Endothelial cell (in vitro differentiated cells): ENCODE measurements at places on chromosomes 12 and 14. TPM values are rescaled to one million over a fixed set of nuclear protein-coding genes. Genes with fewer than 3 reads are reported as not detected.

- peaks cover 1% of the 10 kb centered on the region for H3K27me3 ChIP-seq
- no peaks in the 10 kb centered on the region for H3K36me3 ChIP-seq
- no peak overlapping the region for H3K4me3 ChIP-seq
- H3K27ac ChIP-seq = no peak overlapping the region
- no peak for DNase-seq
- no peaks in the 10 kb centered on the region for H3K4me1 ChIP-seq
Measured at GRCh38 chr12:109613649-109614455, 40.3 kb downstream of the MVK start.

GRCh38 chr12:462936-463705 is 3.4 kb downstream of the B4GALNT3 start:
- peaks cover 8% of the 10 kb centered on the region for H3K4me1 ChIP-seq
- H3K27me3 ChIP-seq = peaks cover 28% of the 10 kb centered on the region
- no peak for DNase-seq
- H3K36me3 ChIP-seq = peaks cover 7% of the 10 kb centered on the region
- H3K4me3 ChIP-seq = no peak overlapping the region

DNA sequence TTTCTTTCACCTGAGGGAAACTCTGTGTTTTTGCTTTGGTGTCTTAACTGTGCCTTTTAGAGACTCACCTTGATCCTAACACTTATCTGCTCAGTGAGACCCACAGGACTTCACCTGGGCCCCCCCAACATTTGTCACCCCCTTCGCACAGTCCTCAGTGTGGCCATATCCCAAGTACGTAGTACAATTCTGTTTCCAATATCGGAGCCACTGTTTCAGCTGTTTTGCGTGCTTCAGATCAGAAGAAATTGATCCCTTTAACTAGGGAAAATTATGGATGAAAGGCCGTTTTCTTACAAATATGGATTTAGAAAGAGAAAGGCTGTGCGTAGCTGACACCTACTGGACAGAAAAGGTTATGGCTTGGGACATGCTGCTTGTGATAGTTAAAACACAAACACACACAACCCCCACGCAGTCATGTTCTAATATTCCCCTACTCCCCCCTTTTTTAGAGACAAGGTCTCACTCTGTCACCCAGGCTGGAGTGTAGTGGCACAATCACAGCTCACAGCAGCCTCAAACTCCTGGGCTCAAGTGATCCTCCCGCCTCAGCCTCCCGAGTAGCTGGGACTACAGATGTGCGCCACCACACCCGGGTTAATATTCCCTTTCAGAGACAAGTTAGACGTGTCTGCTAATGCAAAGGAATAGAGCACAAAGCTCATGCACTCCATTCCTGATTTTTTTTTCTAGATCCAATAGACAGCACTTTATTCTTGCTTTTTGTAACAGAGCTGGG is 3.6 kb upstream of the SLC7A8 start:
- H3K36me3 ChIP-seq = no peaks in the 10 kb centered on the region
- peak; percentile 31 for DNase-seq
- no peaks in the 10 kb centered on the region for H3K27me3 ChIP-seq
- H3K4me3 ChIP-seq = no peak overlapping the region

GRCh38 chr14:34024768-34025144 is 73.9 kb upstream of the EGLN3 start:
- H3K4me3 ChIP-seq = no peak overlapping the region
- H3K27ac ChIP-seq = no peak overlapping the region
- no peaks in the 10 kb centered on the region for H3K27me3 ChIP-seq
- no peaks in the 10 kb centered on the region for H3K36me3 ChIP-seq

DNA sequence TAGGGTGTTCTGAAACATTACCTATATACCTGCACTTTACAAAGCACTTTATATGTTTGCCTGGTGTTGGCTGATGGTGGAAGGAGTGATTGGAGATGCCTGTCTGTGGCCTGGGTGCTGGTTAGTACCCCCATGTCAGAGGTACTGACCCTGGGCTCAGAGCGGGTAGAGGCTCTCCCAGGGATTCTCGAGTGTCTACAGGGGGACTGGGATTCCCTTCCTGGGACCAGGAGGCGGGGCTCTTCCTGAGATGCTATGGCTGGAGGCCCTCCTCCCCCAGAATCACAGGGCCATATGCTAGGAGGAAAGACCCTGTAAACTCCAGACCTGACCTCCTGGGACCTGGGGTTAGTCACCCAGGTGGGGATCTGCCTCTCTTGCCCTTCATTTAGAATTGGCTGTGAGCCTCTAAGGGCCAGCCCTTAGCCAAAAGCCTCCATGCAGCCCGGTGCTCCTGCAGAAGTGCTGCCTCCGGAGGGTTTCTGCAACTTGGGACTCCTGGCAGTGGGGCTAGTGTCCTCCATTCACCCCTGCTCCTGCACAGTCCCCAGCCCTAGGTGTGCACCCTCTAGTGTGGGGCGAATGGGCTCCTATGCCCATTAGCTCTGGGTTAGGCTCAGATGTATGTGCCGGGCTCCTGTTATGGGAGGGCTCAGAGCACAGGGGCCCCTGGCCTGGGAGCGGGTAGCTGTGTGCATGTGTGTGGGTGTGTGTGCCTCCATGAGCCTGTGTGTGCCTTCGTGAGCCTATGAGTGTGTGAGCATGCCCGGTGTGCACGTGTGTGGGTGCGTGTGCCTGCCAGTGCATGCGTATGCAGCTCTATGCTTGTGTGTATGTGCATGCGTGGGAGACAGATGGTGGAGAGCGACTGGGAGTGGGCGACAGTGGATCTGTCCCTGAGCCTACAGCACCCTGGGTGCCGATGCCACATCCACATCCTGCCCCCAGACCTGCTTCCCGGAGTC is 36.6 kb downstream of the RTL1 start:
- peaks cover 6% of the 10 kb centered on the region for H3K27me3 ChIP-seq
- no peak for DNase-seq
- H3K4me3 ChIP-seq = no peak overlapping the region
- peaks cover 4% of the 10 kb centered on the region for H3K36me3 ChIP-seq
- no peak overlapping the region for H3K27ac ChIP-seq

GRCh38 chr14:49972823-49973222 is 79.9 kb downstream of the ARF6 start:
- H3K4me3 ChIP-seq = no peak overlapping the region
- no peaks in the 10 kb centered on the region for H3K36me3 ChIP-seq

GRCh38 chr14:79318371-79318770 is 892.9 kb downstream of the DIO2 start:
- H3K27ac ChIP-seq = no peak overlapping the region
- H3K36me3 ChIP-seq = no peaks in the 10 kb centered on the region
- peaks cover 1% of the 10 kb centered on the region for H3K27me3 ChIP-seq

DNA sequence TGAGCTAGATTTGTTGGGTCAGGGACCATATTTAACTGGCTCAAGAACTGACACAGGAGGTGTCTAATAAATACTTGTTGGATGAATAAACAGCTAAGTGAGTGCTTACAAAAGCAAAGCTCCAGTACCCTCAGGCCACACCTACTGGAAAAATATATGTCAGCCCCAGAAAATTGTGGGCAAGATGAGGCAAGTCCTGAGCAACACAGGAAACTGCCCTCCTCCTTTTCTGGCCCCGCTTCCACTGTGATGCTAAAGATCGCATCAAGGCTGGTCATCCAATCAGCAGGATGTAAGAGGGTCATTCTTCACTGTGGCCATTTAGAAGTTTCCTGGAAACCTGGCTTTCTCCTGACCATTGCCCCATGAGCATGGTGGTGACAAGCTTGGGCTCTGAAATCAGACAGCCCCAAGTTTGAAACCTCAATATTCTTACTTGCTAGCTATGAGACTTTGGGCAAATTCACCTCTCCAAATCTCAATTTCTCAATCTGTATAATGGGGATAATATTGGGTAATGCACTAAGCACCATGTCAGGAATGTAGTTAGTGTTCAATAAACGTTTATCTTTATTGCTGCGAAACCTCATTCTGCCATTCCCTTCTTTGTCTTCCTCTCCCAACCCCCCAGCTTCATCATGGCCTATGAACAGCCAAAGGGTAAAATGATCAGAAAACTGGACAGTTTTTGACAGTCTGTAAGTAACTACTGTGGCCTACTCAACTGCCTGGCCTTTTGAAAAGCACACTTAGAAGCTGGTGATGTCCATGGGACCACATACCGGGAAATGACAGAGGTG is 139.3 kb upstream of the PZP start:
- H3K36me3 ChIP-seq = peaks cover 8% of the 10 kb centered on the region
- DNase-seq = no peak
- no peak overlapping the region for H3K4me3 ChIP-seq
- H3K4me1 ChIP-seq = no peaks in the 10 kb centered on the region
- H3K27ac ChIP-seq = no peak overlapping the region
- H3K27me3 ChIP-seq = no peaks in the 10 kb centered on the region

DNA sequence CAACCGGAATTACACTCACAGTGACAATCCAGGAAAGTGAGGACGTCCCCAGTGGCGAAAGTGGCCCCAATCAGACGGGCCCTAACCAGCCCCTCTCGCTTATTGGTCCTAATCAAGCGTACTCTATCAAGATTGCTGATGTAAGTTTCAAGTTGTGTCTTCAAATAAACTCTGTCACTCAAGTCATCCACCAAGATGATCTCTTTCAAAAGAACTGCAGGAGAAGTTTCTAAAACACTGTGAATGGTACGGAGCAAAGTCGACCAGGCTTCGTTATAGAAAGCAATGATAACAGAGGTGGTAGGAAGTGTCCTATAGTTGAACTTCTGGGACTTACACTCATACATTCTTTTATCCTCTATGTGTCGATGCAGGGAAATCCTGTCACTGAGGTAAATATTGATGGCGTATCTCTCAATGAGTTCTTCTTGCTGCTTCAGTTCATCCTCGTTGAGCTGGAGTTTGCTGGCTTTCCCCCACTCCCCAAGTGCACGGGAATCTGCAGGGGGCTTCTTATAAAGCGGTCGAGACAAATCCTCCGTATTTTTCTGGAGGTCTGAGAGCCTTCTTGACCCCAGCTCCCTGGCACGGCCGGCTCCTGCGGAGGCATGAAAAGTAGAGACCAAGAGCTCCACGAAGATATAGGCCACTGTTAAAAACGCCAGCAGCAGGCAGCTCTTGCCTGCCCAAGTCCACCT is 604 bp downstream of the GALNT4 start:
- DNase-seq = no peak
- peaks cover 32% of the 10 kb centered on the region for H3K4me1 ChIP-seq
- peaks cover 9% of the 10 kb centered on the region for H3K27me3 ChIP-seq
- peak overlapping the region; percentile 96 for H3K4me3 ChIP-seq
- H3K27ac ChIP-seq = peak overlapping the region; percentile 48

DNA sequence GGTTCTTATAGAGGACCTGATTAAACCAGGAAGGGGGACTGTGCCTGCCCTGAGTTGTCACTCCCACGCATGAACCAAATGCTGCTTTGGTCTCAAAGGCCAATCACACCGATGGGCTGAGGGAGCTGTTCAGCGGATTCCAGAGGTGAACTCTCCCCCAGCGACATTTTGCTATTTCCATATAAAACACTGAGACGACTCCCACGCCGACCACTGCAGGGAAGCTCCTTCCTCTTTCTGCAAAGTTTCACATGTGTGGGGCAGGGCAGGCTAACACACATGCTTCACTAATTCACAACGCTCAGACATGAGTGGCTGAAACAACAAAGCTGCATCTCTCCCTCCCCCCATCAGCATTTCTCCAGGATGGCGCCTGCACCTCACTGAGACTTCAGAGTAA is 37.8 kb upstream of the TMEM132D start:
- no peaks in the 10 kb centered on the region for H3K4me1 ChIP-seq
- H3K4me3 ChIP-seq = no peak overlapping the region
- peaks cover 2% of the 10 kb centered on the region for H3K27me3 ChIP-seq
- DNase-seq = no peak

GRCh38 chr12:9698681-9699080 is 29.2 kb downstream of the CLEC2D start:
- H3K4me1 ChIP-seq = peaks cover 39% of the 10 kb centered on the region
- peaks cover 43% of the 10 kb centered on the region for H3K36me3 ChIP-seq
- peak overlapping the region; percentile 50 for H3K27ac ChIP-seq
- no peak overlapping the region for H3K4me3 ChIP-seq
- DNase-seq = no peak
- peaks cover 7% of the 10 kb centered on the region for H3K27me3 ChIP-seq

DNA sequence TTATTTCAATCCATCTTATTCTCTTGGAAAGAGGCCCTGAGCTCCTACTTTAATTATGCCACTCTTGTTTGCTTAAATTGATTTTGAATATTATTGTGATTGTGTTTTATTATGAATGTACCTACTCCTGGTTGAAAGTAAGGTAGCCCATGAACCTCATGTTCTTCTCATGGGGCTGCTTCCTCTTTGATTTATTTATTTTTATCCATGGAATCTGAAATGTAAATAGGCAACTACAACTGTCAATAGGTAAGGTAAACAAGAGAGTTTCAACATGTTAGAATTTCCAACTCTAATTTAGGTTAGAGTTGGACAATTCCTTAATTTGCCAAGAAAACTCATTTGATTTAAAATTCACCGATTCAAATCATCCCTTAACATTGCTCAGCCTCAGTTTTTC is 16.2 kb downstream of the TPH2 start:
- no peak for DNase-seq
- H3K36me3 ChIP-seq = no peaks in the 10 kb centered on the region
- peaks cover 51% of the 10 kb centered on the region for H3K4me1 ChIP-seq
- H3K27ac ChIP-seq = peak overlapping the region; percentile 94
- H3K27me3 ChIP-seq = no peaks in the 10 kb centered on the region

- no peak overlapping the region for H3K4me3 ChIP-seq
- no peaks in the 10 kb centered on the region for H3K36me3 ChIP-seq
- no peak overlapping the region for H3K27ac ChIP-seq
- no peaks in the 10 kb centered on the region for H3K4me1 ChIP-seq
- no peak for DNase-seq
Measured at GRCh38 chr12:18595412-18595811, 142.4 kb downstream of the PLCZ1 start.

DNA sequence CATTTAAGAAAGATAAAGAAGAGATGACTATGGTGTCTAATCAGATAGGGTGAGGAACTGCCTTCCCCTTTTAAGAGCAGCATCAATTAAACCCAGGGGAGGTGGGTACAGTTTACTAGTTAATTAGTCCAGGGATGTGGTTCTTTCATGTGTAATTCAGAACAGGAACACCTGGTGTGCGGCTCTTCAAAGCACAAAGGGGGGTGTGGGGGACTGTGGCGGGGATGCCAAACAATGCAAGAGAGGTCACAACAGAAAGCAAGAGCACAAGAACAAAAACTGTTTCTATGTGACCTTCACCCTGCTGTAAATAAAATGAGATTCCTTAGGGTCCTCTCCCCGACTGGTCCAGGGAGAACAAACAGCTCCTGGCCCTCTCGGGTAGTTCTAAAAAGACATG is 183.9 kb upstream of the SOX5 start:
- H3K27me3 ChIP-seq = no peaks in the 10 kb centered on the region
- H3K4me1 ChIP-seq = peaks cover 6% of the 10 kb centered on the region

GRCh38 chr14:76714470-76714869 is 46.8 kb upstream of the VASH1 start:
- H3K36me3 ChIP-seq = peaks cover 3% of the 10 kb centered on the region
- no peak for DNase-seq
- H3K4me3 ChIP-seq = no peak overlapping the region
- H3K27ac ChIP-seq = no peak overlapping the region
- H3K4me1 ChIP-seq = peaks cover 55% of the 10 kb centered on the region
- peaks cover 6% of the 10 kb centered on the region for H3K27me3 ChIP-seq

GRCh38 chr12:67471810-67472209 is 176.7 kb upstream of the DYRK2 start:
- H3K4me1 ChIP-seq = peaks cover 3% of the 10 kb centered on the region
- no peak overlapping the region for H3K27ac ChIP-seq
- H3K27me3 ChIP-seq = no peaks in the 10 kb centered on the region
- no peak overlapping the region for H3K4me3 ChIP-seq
- no peak for DNase-seq
- H3K36me3 ChIP-seq = no peaks in the 10 kb centered on the region

Gene PTCSC3
- not detected for total RNA-seq

Gene AVPR1A
- total RNA-seq = 0.59 TPM

Gene MMP17
- total RNA-seq = 6.3 TPM

Gene ABCD2
- total RNA-seq = not detected
